Activated T-cell treated with anti-CD3 and anti-CD28 coated beads, Interleukin-2, amount 50 U/mL, for 72 hours (primary cell): ENCODE measurements at places on chromosomes 4 and X. TPM values are rescaled to one million over a fixed set of nuclear protein-coding genes. Genes with fewer than 3 reads are reported as not detected.

GRCh38 chrX:10904220-10904619, 206.9 kb upstream of the HCCS start:
- H3K36me3 ChIP-seq: peaks cover 2% of the 10 kb centered on the region
- H3K27ac ChIP-seq: no peak overlapping the region
- no peak overlapping the region for H3K4me3 ChIP-seq
- H3K4me1 ChIP-seq: no peaks in the 10 kb centered on the region
- DNase-seq: no peak

- H3K27me3 ChIP-seq: no peaks in the 10 kb centered on the region
- DNase-seq: no peak
- peaks cover 30% of the 10 kb centered on the region for H3K4me1 ChIP-seq
Measured at GRCh38 chrX:148380107-148380506, 120.3 kb upstream of the AFF2 start.

- H3K4me1 ChIP-seq: no peaks in the 10 kb centered on the region
- H3K36me3 ChIP-seq: no peaks in the 10 kb centered on the region
- DNase-seq: no peak
- no peak overlapping the region for H3K4me3 ChIP-seq
- H3K27ac ChIP-seq: no peak overlapping the region
Measured at GRCh38 chrX:32687379-32687778, 524.0 kb downstream of the DMD start.

DNA sequence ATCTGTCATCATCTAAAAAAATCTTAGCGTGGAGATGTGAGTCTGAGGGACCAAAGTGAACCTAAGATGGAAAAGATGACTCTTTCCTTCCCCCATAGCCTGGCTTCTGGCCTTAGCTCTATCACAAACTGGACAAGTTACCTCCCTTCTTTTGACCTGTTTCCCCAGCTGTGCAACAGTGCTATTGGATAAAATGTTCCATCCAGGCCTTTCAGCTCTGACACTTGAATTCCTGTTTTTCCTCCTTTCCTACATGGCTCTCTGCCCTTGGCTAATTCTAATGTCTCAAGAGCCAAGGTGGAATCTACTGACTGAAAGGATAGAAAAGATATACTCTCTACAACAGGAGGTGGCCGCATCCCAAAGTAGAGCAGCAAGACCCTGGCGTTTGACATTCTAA, 84.5 kb upstream of the ARHGEF9 start:
- DNase-seq: no peak
- no peak overlapping the region for H3K27ac ChIP-seq
- H3K4me1 ChIP-seq: no peaks in the 10 kb centered on the region
- H3K36me3 ChIP-seq: no peaks in the 10 kb centered on the region
- H3K27me3 ChIP-seq: peaks cover 20% of the 10 kb centered on the region

GRCh38 chrX:132822634-132823012, 135.8 kb downstream of the HS6ST2 start:
- H3K27me3 ChIP-seq: peaks cover 12% of the 10 kb centered on the region
- H3K4me3 ChIP-seq: no peak overlapping the region
- no peak for DNase-seq
- no peaks in the 10 kb centered on the region for H3K4me1 ChIP-seq
- H3K27ac ChIP-seq: no peak overlapping the region

DNA sequence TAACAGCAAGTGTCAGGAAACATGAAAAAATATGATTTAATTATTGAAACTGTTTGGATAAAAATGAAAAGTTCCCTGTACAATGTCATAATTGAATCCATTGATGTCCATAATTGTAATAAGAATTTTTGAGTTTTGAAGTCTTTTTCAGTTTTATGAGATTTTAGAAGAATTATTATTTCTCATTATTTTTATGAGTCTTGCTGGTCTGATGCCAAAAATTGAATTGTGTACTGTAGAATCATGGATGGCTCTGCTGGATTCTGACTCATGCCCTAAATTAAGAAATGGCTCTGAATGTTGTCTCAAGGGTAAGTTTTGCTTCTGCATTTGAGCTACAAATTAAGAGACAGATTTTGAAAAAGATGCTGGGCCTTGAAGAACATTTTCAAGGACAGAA, 132.8 kb upstream of the MAP9 start:
- no peak overlapping the region for H3K27ac ChIP-seq
- H3K4me3 ChIP-seq: no peak overlapping the region
- peaks cover 8% of the 10 kb centered on the region for H3K4me1 ChIP-seq
- peaks cover 21% of the 10 kb centered on the region for H3K27me3 ChIP-seq

DNA sequence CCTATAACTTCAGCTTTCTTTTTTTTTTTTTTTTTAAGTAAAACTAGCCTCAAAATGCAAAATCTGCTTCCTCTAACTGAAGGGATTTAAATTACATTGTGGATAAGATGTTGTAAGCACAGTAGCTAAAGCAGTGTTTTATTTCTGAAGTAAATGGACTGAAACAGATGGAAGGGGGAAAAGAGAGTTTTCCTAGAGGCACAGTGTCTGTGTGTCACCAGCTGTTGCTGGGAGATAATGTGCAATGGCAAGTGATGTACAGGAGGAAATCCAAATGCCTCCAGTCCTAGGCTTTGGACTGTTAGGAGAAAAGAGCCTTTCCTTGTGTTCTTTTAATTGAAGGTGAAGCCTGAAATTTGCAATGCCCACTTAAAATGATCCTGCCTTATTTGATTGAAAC, 672.1 kb downstream of the GRXCR1 start:
- no peaks in the 10 kb centered on the region for H3K36me3 ChIP-seq
- H3K27me3 ChIP-seq: no peaks in the 10 kb centered on the region
- no peak overlapping the region for H3K4me3 ChIP-seq
- no peak for DNase-seq
- no peak overlapping the region for H3K27ac ChIP-seq

- peak overlapping the region; percentile 55 for H3K27ac ChIP-seq
- H3K4me1 ChIP-seq: peaks cover 69% of the 10 kb centered on the region
- no peaks in the 10 kb centered on the region for H3K36me3 ChIP-seq
Measured at GRCh38 chr4:148059617-148060180, 327.8 kb downstream of the ARHGAP10 start.

GRCh38 chrX:40446921-40447320, 133.8 kb upstream of the ATP6AP2 start:
- no peak overlapping the region for H3K4me3 ChIP-seq
- no peaks in the 10 kb centered on the region for H3K36me3 ChIP-seq
- H3K27ac ChIP-seq: no peak overlapping the region

DNA sequence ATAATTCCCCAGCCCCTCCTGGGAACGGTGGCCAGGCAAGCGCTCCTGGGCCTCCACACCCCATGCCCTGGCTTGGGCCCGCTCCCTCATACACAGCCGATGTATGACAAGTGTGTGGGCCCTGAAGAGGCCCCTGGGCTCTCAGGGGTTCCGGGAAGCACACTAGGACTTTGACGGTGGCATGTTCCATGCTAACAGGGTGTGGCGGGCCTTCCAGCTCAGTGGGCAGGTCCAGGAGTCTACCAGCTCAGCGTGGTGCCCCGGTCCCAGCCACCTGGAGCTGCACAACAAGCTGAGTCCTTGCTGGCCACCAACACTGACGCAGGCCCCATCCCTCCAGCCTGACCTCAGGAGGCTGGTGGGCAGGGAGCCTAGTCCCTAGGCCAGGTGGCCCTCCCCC, 24.4 kb upstream of the HMX1 start:
- H3K27ac ChIP-seq: no peak overlapping the region
- no peaks in the 10 kb centered on the region for H3K36me3 ChIP-seq
- DNase-seq: no peak
- peaks cover 5% of the 10 kb centered on the region for H3K4me1 ChIP-seq
- H3K4me3 ChIP-seq: no peak overlapping the region

DNA sequence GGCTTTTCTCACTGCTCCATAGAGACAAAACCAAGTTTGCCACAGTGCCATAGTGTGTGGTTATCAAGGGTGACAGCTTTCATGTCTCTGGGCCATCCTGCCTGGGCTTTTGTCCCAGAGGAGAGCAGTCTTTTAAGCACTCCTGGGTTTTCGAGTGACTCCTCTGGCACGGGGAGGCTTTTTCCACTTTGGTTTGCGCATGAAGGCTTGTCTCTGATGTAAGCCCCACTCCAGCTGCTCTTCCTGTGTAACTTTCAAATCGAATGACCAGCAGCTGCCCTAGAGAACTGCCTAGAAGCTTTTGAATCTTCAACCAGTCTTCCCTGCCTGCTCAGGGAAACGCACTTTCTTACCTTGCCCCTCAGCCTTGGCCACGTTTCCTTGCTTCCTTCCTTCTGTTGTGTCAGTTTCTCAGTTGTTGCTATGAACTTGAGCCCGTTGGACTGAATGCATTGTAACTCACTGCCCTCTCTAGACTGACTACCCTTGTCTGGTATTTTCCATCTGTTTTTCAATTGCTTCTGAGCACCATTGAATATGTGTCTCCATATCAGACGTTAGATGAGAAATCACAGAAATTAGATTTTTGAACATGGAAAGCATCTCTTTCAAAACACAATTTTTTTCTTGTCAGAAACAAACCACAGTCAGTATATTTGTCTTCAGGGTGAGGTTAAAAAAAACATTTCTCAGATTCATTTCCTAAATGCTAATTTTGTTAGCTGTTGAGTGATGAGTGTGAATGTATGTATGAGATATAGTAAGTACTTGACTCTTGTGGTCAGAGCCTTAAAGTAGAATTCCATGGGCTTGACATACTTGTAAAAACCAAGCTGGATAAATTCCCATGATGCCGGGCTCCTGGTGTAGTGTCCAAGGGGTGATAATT, 45.3 kb downstream of the SLC9A6 start:
- H3K4me1 ChIP-seq: no peaks in the 10 kb centered on the region
- H3K36me3 ChIP-seq: no peaks in the 10 kb centered on the region
- no peak overlapping the region for H3K4me3 ChIP-seq
- H3K27me3 ChIP-seq: peaks cover 12% of the 10 kb centered on the region
- DNase-seq: no peak

- H3K4me3 ChIP-seq: no peak overlapping the region
- H3K4me1 ChIP-seq: peaks cover 79% of the 10 kb centered on the region
- no peak for DNase-seq
- H3K27ac ChIP-seq: no peak overlapping the region
- H3K36me3 ChIP-seq: no peaks in the 10 kb centered on the region
Measured at GRCh38 chr4:87075876-87076275, 141.1 kb downstream of the AFF1 start.

The BMX gene
- total RNA-seq: not detected

The UBE2K gene
- 79.2 TPM for total RNA-seq

The ASB12 gene
- not detected for total RNA-seq

The ENPEP gene
- total RNA-seq: 0.84 TPM

The USP51 gene
- total RNA-seq: 2.2 TPM

The TACC3 gene
- total RNA-seq: 172 TPM

The CPXCR1 gene
- total RNA-seq: not detected

The PIR gene
- 0.86 TPM for total RNA-seq
